ENCODE measurements at places on chromosomes 2 and 18.
A peak's percentile ranks its signal among the peaks of the same experiment; 100 is the strongest.

DNA sequence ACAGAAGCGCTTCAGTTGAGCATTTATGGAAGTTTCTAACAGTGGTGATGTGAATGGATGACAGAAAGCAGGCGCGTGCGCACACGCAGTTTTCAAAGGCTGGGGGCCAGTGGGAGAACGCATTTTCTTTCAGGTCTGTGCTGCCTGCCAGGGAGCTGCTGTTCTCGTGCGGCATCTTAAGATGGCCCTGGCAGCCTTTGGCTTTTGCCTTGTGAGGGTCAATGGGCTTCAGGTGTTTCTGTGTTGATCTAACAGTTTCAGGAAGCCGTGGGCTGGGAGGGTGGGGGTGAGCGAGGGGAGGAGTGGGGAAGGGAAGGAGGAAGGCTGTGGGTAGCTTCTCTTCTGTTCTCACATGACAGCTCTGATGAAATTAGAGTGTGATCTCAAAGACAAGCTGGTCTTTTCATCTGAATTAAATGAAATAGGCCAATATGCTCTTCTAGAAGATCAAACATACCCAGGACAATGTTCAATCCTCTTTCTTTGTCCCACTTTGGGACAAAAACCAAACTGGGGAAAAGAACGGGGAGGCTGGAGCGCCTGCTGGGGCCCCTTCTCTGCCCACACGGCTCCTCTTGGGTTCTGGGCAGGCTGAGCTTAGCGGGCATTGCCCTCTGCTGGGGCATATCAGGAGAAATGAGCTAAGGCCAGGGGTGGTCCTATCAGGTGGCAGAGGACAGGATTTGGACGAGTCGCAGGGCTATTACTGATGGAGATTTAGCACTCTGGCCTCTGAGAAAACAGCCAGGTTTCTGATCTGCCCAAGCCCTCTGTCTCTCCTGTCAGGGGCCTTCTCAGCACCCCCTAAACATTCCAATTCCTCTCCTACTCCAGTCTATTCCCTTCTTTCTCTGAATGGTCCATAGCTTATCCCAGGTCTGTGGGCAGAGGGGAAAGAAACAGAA lies 126.2 kb upstream of the LGALSL start:
- DNase-seq, result peak; percentile 50

- no peak for DNase-seq
Observed at GRCh38 chr2:238518821-238519186, 92.1 kb downstream of the ASB1 start.

DNA sequence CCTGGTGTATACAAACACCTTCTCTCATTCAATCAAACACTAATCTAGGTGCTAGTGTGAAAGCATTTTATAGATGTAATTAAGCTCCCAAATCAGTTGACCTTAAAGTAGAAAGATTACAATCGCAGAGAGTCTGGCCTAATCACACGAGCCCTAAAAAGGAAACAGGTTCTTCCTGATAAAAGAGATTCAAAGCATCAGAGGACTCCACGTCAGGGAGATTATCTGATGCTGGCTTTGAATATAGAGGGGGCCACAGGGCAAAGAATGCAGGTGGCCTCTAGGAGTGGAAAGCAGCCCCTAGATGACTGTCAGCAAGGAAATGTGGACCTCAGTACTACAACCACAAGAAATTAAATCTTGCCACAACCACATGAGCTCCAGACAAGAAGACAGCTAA lies 28.2 kb upstream of the ZC3H15 start:
- DNase-seq, result no peak

DNA sequence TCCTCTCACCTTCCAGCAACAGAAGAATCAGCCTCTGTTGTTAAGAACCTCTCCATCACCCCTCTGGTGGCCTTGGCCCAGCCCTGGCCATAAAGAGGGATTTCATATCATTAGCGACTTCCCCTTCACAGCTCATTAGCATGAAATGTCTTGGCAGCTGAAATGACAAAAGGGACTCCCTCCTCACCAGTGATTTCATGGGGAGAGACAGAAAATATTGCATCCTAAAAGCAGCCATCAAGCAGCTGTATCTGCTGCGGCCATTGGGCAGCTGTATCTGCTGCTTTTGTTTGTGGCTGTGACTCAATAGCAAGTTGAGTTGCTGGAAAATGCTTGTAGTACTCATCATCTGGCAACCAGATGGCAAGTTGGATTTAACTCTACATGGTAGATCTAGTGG lies 105.9 kb upstream of the RMDN2 start:
- DNase-seq, result no peak

DNA sequence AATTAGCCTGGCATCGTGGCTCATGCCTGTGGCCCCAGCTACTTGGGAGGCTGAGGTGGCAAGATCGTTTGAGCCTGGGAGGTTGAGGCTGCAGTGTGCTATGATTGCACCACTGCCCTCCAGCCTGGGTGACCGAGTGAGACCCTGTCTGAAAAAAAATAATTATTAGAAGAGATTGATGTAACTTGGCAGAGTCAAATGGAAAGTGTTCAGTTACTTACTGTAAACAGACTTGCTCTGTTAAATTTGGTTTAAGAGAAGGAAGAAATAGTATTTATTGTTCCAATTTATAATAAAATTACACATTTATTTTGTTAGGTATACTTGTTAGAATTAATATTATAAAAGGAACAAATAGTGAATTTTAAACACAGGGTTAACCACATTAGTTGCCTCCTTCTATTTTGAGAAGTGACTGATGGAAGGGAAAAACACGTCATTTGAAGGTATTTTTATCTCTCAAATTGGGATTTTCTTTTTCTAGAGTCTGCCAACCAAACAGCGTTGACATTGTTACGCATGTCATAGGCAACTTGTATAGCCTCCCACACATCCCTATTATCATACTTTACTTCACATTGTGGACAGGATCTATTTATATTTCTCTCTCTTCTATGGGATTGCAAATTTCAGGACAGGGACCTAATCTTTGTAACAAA lies 118.8 kb upstream of the B3GNT2 start:
- no peak for DNase-seq

- DNase-seq, result no peak
Observed at GRCh38 chr2:26462100-26462499, 15.8 kb downstream of the OTOF start.

GRCh38 chr2:42192652-42193566 lies 23.8 kb downstream of the EML4 start:
- DNase-seq, result no peak

GRCh38 chr2:104140361-104140760 lies 713.6 kb upstream of the POU3F3 start:
- DNase-seq, result no peak

Data from SK-N-DZ (cell line).